ENCODE measurements at places on chromosomes 2 and 18.
A peak's percentile ranks its signal among the peaks of the same experiment; 100 is the strongest.

GRCh38 chr2:43026426-43027096, 199.8 kb downstream of the ZFP36L2 start:
- no peak for DNase-seq

DNA sequence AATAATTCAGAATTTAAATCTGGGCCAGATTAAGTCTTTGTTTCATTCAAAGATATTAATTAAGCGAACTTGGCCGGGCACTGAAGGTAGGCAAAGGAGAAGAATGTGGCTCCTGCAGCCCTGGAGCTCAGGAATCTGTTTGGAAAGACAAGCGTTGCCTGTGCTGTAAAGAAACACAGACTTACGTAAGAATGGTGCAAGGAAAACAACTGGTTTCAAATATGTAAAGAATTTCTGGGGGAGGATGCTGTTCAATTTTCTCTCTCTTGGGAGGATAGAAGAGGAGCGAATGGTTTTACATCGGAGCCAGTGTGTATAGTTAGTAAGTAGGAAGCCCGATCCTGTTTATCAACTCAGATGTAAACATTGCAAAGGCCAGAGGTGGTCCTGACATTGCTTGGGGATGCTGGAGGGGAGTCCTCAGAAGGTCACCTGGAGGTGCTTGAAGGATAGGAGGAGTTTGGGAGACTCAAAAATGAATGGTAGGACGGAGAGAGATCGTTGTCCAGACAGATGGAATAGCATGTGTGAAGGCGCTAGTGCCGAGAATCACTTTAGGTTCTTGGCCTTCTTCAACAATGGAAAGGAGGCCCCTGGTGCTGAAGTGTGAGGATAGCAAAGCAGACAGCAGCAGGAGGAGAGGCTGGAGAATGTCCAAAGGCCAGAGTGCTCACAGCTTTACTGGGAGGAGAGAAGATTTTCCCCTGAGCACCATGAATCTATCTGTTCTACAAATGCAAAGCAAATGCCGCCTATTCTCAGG, 456.1 kb downstream of the LPIN1 start:
- DNase-seq, result no peak

DNA sequence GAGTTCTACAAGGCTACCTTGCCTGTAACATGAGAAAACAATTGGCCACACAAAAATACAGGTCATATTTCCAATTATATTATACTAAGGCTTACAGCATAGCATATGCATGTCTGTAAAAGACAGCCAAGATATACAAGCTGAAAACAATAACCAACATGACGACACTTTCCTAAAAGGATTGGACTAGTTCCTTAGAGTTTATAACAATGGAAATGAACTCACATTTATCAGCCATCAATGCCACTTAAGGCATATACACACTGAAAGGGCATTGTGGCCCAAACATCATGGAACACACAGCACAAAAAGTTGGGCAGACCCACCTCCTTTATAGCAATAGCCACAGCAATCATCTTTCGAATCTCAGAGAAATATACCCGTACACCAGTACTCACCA, 52.0 kb downstream of the SLC40A1 start:
- no peak for DNase-seq

DNA sequence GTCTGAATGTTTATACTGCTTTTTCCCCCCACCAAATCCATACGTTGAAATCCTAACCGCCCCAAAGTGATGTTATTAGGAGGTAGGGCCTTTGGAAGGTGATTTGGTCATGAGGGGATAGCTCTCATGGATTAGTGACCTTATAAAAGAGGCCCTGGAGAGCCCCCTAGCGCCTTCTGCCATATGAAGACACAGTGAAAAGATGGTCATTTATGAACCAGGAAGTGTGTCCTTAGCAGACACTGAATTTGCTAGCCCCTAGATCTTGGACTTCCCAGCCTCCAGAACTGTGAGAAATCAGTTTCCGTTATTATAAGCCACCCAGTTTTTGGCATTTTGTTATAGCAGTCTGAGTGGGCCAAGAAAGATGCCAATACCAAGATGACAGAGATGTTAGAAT, 7.2 kb upstream of the TSN start:
- no peak for DNase-seq

DNA sequence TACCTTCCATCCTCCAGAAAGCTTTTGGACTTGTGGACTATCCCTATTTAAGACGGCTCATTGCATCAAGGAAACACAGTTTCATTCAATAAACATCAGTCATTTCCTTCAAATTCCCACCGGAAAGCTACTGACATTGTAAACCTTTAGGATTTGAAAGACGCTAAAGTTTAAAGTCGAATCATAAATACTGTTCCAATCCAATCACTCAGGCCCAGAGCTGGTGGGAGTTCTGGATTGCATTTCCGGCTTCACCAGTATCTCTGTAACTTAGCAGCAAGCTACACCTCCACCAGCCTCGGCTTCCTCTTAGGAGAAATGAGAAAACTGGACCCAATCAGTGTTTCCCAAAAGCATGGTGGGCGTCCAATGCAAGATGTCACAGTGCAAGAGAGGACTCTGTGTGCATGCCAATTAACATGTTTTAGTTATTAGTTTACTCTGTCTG, 1.6 kb downstream of the WDFY1 start:
- peak; percentile 45 for DNase-seq
